ENCODE measurements at places on chromosomes 6 and 20. TPM values are rescaled to one million over a fixed set of nuclear protein-coding genes. Genes with fewer than 3 reads are reported as not detected.

The KHDC1L gene
- total RNA-seq, result not detected

The TTK gene
- total RNA-seq, result 47.2 TPM

The EYS gene
- total RNA-seq, result not detected

- no peak for DNase-seq
Observed at GRCh38 chr20:370151-370600, 10.4 kb upstream of the TRIB3 start.

Measured in activated CD4-positive, alpha-beta T cell treated with anti-CD3 and anti-CD28 coated beads for 36 hours (primary cell).